OCI-M1 (cell line): ENCODE measurements at places on chromosomes 11 and 22.

GRCh38 chr22:50403701-50404101 is 60.6 kb downstream of the PPP6R2 start:
- DNase-seq: no peak

- peak; percentile 96 for DNase-seq
These were observed 61.5 kb upstream of the EED start for GRCh38 chr11:86182976-86183584.

DNA sequence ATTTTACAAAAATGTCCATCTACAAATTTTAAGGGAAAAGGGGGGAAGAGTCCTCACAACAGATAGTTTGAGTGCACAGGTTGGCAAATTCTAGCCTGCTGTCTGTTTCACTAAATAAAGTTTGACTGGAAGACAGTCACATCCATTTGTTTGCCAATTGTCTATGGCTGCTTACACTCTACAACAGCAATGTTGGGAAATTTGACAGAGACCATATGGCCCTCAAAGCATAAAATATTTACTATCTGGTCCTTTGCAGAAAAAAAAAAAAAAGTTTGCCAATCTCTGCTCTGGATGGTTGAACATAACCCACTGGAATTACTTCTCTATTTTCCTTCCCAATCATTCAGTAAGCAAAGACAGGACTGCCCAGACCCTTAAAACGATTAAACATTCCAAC is 88.2 kb downstream of the FCHSD2 start:
- no peak for DNase-seq

DNA sequence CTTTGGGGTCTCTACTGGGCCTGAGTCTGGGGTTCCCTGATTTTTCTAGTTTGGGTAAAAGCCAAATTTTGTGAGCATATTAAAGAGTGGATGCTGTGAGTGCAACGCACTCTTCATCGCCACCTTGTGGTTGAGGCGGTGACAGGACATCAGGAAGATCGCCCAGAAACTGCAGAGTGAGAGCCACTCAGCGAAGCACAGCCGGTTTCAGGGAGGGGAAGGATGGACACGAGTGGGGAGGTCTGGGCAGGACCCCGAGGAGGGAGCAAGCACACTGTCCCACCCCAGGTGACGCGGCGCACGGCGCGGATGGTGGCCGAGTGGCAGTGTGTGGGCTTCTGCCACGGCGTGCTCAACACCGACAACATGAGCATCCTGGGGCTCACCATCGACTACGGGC is 9.1 kb downstream of the SELENOO start:
- DNase-seq: peak; percentile 72

DNA sequence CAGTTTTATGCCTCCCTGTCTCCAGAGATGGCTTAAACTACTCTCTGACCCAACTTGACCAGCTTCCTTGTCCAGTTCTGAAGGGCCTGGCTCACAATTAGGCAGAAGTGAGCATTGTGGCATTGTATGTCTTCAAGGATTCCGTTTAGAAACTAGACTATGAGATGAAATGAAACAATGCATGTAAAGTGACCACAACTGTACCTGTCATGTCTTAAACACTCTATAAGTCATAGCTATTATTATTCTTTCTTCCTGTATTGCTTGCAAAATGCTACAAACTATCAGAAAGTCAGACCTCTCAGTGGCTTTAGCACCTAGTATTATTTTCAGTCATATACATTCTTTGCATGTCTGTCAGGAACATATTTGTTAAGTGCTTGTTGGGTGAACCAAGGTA is 127.9 kb upstream of the MTMR2 start:
- no peak for DNase-seq
